ENCODE measurements at places on chromosomes 12 and 14.

GRCh38 chr12:27998658-27999057 lies 26.1 kb upstream of the PTHLH start:
- DNase-seq, result no peak

GRCh38 chr12:126999352-126999751 lies 1267.6 kb upstream of the TMEM132C start:
- no peak for DNase-seq

DNA sequence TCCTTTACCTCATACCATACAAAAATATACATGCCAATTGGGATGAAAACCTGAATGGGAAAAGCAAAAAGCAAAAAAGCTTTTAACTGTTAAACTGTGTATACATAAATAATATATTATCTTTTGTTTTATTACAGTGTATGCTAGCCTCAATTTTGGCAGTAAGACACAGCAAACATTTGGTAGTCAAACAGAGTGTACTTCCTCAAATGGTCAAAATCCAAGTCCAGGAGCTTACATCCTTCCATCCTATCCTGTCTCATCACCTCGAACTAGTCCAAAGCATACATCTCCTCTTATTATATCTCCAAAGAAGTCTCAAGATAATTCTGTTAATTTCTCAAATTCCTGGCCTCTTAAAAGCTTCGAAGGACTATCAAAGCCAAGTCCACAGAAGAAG lies 41.9 kb downstream of the TOGARAM1 start:
- DNase-seq, result no peak

DNA sequence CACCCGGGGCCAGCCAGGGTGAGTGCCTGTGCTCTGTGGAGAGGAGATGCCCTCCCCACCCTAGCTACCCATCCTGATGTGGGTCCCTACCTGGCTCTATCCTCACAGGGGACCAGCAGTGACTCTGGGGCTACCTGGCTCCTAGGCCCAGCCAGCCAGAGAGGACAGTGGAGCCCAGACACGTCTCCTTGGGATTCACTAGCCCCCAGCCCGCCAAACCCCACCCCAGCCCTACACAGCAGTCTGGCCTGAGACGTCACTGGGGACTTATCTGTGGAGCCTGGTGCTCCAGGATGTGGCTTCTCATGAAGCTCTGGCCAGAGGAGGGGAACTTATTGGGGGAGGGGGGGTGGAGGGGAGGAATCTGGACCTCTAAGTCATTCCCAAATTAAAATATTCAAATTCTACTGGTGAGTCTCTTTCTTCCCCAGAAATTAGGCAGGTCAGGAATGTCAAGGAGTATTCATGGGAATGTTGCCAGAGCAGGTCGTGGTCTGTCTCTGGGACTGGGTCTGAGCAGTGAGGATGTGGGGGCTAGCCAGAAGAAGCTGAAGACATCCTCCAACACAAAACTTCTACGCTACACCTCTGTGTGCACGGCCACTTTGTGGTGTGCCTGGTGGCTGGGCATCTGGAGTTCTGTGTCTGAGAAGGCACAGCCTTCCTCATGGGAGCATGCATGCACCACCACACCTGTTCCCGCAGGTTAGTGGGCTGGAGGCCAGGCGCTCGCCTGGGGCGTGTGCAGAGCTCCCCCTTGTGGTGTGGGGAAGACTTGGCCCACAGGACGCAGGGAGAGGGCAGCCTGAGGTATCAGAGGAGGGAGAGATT lies 2.7 kb downstream of the CMTM5 start:
- peak; percentile 38 for DNase-seq

Measured in stimulated activated CD4-positive, alpha-beta T cell treated with anti-CD3 and anti-CD28 coated beads, Interleukin-1b, Interleukin-23, amount 100 ng/mL, for 24 hours (primary cell).